Brain pericyte (primary cell): ENCODE measurements at places on chromosomes 11 and 22.

DNA sequence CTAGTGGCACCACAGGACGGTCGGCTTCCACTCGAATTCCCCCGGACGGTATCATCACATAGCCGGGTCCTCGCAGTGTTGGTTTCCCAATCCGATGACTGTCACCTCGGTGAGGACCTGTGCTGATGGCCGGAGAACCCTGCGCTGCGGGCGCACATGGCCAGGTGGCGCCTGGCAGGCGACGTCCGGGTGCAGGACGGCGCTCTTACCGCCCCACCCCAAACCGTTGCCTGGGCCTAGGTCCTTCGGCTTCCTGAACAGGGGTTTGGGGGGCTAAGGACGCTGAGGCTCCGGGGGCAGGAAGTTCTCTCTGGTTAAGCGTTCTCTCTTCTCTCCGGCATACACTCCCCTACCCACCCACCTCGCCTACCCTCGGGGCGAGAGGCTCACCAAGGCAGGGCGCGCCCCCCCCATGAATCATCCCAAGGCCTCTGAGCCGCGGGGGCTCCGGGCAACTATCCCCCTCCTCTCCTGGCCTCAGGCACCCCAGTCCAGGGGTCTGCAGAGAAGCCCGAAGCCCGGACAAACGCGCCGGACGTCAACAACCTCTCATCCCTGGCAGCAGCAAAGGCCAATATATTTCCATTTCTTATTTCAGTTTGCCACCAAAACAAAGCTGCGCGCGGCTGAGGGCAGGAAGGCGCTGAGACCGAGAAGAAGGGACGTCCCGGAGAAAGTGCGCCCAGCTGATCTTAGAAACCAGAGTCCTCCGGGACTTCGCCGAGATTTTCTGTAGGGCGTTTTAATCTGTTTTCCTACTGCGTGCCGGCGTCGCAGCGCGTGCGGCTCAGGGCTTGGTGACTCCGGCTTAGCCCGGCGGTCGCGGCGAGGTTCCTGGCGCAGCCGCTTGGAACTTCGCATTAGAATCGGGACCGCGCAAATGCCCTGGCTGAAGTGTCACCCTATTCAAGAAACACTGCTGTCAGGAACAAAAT, 5.6 kb downstream of the ALX4 start:
- DNase-seq = no peak

DNA sequence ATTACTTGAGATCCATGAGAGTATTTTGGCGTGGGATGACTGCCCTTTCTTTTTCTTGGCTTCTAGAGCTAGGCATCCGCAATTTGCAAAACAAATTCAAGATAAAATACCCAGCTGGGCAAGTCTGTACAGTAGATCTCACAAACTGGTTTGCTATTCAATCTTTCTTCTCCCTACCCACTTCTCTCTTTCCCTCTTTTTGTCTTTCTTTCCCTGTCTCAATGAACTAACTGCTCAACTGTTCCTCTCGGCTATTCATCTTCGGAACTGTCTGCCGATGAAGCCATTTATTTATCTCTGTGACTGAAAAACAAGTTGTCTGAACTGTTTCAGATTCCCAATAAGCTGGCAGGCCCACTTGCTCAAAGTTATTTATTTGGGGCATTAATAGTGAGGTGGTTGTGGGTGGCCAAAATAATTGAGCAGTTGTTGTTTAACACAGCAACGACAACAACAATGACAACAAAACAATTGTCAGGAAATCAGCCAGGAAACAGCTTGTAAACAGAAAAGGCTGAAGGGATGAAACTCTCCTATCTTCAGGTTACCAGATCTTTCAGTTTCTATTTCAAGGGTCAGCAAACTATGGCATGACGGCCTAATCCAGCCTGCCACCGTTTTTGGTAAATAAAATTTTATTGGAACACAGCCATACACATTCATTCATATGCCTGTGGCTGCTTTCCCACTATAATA, 76.0 kb upstream of the MTMR2 start:
- no peak for DNase-seq

DNA sequence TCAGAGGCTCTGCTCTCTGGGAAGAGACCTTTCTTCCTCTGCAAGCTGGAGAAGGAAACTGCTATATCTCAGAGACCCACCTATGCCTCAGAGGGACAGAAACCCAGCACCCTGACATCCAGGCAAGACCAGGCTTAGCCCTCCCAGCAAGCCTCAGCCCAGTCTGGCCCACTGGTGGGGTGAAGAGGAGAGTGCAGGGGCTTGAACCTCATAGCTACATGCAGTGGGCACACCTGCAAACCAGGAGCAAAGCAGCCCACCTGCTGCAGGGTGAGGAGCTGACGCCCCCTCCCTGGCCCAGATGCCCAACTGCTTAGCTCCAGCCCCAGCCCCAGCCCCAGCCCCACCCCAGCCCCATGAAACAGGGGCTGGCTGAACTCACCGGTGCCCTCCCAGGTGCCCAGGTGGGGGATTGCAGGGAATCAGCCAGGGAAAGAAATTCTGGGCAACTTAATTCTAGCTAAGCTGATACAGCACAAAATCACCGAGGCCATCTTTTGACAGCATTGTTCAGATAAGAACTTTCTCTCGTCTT, 246.8 kb downstream of the BUD13 start:
- DNase-seq = no peak

- DNase-seq = no peak
Observed at GRCh38 chr11:79919350-79919749, 478.5 kb upstream of the TENM4 start.

- DNase-seq = no peak
Observed at GRCh38 chr22:24576778-24577177, 16.1 kb downstream of the LRRC75B start.
